ENCODE measurements at places on chromosomes 6 and 20. TPM values are rescaled to one million over a fixed set of nuclear protein-coding genes. Genes with fewer than 3 reads are reported as not detected.

Gene LCA5
- total RNA-seq = 4.2 TPM

Gene SERPINB1
- 18.0 TPM for total RNA-seq

Gene VGLL2
- not detected for total RNA-seq

Gene SNPH
- total RNA-seq = 7.6 TPM

Gene THBD
- total RNA-seq = 36.6 TPM

Gene CUL9
- total RNA-seq = 30.1 TPM

Gene C6orf141
- 11.3 TPM for total RNA-seq

Gene TAAR2
- total RNA-seq = not detected

Gene EMILIN3
- total RNA-seq = not detected

Gene CD93
- 442 TPM for total RNA-seq

Gene C6orf132
- total RNA-seq = 0.85 TPM

Gene GPR63
- total RNA-seq = 0.09 TPM

Gene DEFB132
- total RNA-seq = not detected

Gene SNAP25
- total RNA-seq = not detected

Gene WFDC2
- total RNA-seq = not detected

Gene TDRD6
- total RNA-seq = 0.09 TPM

Gene PDYN
- not detected for total RNA-seq

Gene CST4
- total RNA-seq = not detected

Gene ZNF133
- 15.4 TPM for total RNA-seq

Gene BTN1A1
- total RNA-seq = not detected

Gene CRISP3
- not detected for total RNA-seq

Gene TRIM39
- total RNA-seq = 7.6 TPM

Gene CLVS2
- under 0.01 TPM for total RNA-seq

Gene RBPJL
- total RNA-seq = not detected

Gene GTSF1L
- total RNA-seq = not detected

Gene IMPG1
- total RNA-seq = not detected

Gene BTNL2
- total RNA-seq = not detected

Gene ME1
- 2.8 TPM for total RNA-seq

Gene GJA10
- total RNA-seq = not detected

Gene SMPDL3A
- total RNA-seq = 3.5 TPM

Gene HDGFL1
- not detected for total RNA-seq

Gene PLN
- total RNA-seq = not detected

Gene TREML2
- total RNA-seq = not detected

Gene IRAK1BP1
- total RNA-seq = 2.6 TPM

Gene FRS3
- total RNA-seq = 1.1 TPM

Gene ENTPD6
- 53.3 TPM for total RNA-seq

Gene FILIP1
- 19.3 TPM for total RNA-seq

Gene TREM1
- not detected for total RNA-seq

Gene AKAP7
- total RNA-seq = 1.6 TPM

Gene PROKR2
- not detected for total RNA-seq

Gene RCAN2
- total RNA-seq = 0.09 TPM

Gene PEX3
- 20.3 TPM for total RNA-seq

Gene HAO1
- total RNA-seq = not detected
